ENCODE measurements at places on chromosomes 6 and 20.

DNA sequence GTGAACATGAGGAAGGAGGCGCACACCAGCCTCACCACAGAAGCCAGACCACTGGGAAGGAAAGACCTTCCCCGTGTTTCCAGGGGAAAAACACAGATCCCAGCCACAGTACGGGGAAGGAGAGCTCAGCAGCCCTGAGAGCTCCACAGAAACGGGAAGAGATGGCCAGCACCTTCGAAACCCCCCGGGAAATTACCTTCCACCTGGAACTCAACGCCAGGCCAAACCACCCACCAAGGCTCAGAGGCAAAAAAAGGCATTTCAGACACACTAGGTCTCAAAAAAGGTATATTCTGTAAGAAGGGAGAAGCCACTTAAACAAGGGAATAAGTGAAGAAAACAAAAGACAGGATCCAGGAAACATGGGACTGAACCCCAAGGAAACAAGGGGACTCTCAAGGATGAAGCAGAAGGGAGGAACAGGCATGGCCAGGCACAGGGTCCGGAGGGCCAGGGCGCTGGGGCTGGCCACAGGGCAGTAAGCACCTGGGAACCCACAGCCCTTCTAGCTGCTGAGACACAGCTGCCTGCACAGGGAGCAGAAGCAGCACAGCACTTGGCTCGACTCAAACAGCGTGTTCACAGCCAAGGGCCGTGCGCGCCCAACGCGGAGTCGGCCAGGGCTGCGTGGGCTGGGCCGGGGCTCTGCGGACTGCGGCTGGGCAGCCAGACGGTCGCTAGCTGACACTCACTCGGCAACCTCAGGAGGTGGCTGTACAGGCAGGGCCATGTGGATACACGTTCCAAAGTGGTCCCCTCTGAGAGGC is 44.6 kb downstream of the TAF4 start:
- DNase-seq = no peak

GRCh38 chr6:165621940-165622339 is 41.1 kb downstream of the PDE10A start:
- DNase-seq = no peak

- no peak for DNase-seq
Measured at GRCh38 chr6:88599571-88599970, 363.8 kb downstream of the RNGTT start.

DNA sequence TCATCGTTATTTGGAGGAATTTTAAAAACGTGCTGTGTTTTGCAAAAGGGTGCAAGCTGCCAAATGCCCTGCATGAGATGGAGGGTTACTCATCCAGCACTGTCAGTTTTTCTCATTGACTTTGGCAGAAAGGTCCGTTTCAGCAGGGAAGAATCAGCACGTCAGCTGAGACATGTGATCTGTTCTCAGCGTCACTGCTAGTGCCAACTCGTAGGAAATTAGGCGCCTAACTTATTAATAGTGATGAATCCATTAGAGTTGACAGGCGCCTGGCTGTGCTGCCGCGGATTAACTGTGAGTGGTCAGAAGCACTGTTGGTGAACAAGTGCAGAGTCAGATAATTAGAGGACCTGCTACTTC is 175.5 kb upstream of the FOXQ1 start:
- DNase-seq = no peak

DNA sequence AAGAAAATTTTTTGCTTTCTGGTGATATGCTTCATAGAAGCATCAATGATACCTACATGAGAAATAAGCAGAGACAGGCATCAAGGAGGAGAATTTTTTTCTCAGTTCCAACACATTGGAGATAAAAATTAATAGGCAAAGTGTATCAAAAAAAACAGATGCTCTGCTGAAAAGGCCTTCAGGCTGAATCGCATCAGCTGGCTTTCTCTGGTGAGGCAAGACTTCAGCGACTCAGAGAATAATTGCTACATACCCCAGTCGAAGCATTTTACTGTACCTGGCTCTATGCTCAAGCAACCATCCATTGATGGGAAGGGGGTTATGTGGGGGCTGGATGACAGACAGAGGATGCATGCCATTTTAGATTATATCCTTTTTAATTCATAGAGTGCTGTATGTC is 415.1 kb downstream of the TFAP2A start:
- no peak for DNase-seq

GRCh38 chr6:5359417-5359816 is 98.1 kb downstream of the FARS2 start:
- DNase-seq = no peak

GRCh38 chr6:158943380-158944032 is 56.5 kb downstream of the RSPH3 start:
- no peak for DNase-seq

DNA sequence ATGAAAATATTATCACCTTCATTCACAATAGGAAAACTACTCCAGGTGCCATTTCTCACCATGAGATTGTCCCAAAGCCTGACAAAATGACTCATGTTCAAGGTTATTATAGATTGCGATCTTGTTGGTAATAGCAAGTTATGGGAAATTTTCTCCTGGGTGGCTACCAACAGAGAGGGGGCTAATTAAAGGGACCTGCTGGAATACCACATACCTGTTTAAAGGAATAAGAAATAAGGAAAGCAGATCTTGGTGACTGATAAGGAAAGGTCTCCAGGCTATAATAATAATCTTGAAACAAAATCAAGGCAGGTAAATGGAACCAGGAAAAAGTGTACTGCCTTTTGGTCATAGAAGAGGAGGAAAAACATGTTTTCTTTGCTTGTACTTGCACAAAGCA is 1.4 kb downstream of the SLC52A3 start:
- no peak for DNase-seq

DNA sequence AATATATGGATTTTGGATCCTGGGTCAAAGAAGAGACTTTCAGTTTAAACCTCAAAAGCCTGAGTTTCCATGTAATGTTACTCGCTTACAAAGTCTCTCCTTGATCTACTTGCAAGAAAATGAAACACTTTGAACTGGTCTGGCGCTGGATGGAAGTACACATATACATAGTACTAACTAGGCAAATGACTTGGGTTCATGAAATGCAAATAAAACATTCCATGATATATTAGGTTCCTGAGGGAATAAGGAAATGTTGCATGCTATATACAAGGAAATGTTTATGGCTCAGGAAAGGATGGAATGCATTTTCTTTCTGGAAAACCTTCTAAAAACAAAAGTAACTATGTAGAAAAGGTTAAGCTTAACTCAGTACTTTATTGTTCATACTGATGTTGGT is 11.4 kb upstream of the TXLNB start:
- no peak for DNase-seq

GRCh38 chr6:165117121-165117520 is 192.3 kb downstream of the C6orf118 start:
- no peak for DNase-seq

GRCh38 chr20:9458138-9458796 is 56.1 kb upstream of the LAMP5 start:
- DNase-seq = no peak

GRCh38 chr6:41503827-41504465 is 42.2 kb upstream of the FOXP4 start:
- no peak for DNase-seq

DNA sequence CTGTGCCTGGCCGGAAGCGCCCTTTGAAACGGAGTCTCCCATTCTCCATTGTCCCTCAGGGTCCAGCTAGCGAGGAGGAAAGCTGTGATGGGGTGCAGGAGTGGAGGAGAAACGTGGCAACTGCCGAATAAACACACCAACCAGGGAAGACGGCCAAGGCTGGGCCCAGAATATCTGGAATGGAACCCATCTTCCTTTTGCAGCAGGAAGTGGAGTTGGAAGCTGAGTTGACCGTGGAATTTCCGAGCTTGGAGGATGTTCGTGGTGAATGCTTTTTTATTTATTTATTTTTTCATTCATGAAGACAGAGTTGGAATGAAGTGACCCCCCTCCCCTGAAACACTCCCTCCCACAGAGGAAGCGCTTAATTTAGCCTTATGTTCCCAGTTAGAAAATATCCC is 105.6 kb upstream of the RNF24 start:
- DNase-seq = no peak

GRCh38 chr20:34363465-34364222 is 571 bp downstream of the ITCH start:
- no peak for DNase-seq

DNA sequence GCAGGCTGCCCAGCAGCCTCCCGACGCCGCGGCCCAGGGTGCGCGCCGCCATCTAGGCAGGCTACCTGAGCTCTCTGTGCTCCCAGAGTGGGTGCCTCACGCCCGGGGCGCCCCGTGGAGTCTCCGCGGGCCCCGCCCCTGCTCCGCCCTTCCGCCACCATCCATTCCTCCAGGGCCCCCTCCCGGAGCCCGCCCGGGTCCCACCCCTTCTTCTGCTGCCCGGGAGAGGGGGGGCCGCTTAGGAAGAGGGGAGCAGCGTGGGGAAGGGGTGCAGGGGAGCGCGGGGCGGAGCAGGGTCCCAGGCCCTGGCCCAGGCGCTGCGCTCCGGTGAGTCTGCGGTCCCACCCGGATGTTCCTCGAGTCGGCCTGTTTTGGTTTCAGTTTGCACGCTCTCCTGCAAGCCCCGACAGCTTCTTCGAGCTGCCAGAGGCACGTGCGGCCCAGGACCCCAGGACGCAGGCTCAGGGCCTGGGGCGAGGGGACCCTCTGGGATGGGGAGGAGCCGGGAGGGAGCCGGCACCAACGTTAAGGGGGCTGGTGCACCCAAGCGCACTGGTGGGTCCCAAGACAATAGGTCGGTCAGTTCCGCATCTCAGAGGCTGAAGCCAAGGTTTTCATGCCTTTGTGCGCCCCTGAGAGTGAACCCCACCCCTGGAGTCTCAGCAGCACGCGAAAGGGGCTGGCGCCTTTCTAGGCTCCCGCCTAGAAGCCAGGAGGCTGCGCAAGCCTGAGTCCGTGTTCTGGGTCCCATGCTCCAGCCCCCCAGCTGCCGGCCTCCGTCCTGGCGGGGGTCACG is at the start of gene ACSS1:
Gene ACSS1 (minus strand): TSS at position 89 of the 796 bp plus-strand sequence. CDS start 37 bp downstream, at position 52.
- peak; percentile 44 for DNase-seq

DNA sequence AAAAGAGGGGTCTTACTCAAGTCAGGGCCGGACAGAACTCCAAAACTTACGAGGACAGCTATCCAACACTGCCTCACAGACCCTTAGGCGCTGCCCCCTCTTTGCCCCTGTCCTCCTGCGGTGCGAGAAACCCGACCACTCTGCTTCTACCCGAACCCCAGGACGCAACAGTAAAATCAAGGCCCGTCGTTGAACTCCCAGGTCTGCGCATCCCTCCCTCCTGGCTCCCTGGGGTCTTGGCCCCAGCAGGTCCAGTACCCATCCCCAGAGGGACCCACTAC is 6.4 kb downstream of the OLIG3 start:
- no peak for DNase-seq

DNA sequence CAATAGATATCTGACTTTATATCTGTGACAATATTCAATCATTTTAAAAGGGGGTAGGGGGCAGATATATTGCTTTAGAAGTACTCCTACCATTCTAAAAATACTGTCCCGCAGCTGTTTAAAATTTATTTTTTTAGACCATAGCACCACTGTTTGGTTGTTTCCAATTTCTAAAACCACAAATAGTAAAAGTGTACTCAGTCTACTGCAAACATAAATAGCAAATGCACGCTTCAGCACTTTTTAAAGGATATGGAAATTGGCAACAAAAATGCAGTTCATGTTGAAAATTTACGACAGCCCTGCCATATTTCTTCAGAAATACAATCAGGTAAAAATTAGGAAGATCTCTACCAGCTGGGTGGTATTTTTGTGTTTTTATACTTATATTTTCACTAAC is 132.0 kb upstream of the RUNX2 start:
- DNase-seq = no peak

- no peak for DNase-seq
Measured at GRCh38 chr6:128097009-128097408, 196.2 kb upstream of the THEMIS start.

DNA sequence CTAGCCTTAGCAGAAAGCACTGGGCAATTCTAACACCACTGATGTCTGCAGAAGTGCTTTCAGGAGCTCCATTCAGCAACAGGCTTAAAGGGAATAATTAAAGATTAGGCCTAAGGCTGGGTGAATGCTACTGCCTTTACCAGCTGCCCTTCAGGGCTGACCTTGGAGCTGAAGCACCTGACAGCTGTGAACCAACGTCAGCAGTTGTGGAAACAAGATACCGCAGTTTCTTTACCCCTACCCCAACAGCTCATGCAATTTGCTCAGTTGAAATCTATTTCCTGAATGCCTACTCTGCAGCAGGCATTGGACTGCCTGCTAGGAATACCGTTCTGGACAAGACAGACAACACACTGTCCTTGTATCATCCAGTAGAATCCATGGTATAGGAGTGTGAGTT is 51.5 kb upstream of the ADTRP start:
- no peak for DNase-seq

GRCh38 chr6:30073489-30074235 is 1.9 kb downstream of the RNF39 start:
- no peak for DNase-seq

- DNase-seq = no peak
Measured at GRCh38 chr6:15775741-15776140, 112.9 kb upstream of the DTNBP1 start.

- DNase-seq = no peak
Measured at GRCh38 chr6:119129148-119129967, 50.9 kb upstream of the FAM184A start.

DNA sequence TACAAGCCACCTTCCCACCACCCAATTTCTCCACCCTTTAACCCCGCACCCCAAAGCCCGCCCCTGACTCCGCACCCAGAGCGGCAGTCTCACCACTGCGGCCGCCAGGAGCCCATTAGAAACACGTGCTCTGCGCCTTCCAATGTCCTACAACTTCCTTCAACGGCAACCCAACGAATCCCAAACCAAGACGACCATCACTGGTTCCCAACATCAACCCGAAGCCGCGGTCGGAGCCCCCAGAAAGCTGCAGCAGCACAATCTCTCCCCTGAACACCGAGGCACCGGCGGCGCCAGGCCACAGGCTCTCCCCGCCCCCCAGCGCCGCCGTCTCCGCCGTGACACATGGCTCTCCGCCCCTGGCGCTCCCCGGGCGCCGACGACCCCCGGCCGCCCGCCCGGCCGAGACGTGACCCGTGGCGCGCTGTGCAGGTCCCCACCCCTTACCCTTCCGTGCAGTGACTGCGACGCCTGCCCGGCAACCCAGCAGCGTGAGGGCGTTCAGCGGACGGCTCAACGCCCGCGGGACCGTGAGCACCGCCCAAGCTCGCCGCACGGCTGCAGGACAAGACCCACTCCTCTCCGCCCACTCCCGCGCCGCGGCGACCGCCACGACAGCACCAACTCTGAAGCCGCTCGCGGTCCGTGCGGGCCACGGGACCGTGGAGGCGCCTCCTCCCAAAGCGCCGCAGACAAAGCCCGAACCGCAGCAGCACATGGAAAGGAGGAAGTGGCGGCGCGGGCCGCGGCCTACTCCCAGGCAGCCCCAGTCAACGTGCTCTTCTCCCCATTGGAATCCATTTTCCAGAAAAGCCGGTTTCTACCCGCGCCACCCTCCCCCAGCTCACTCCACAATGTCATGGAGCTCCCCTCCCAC is 551 bp downstream of the SYNCRIP start:
- peak; percentile 28 for DNase-seq

GRCh38 chr6:35445691-35446090 is 6.4 kb upstream of the FANCE start:
- DNase-seq = no peak

- no peak for DNase-seq
Measured at GRCh38 chr20:15236812-15237211, 899.4 kb upstream of the FLRT3 start.

Data from activated CD8-positive, alpha-beta memory T cell treated with anti-CD3 and anti-CD28 coated beads for 4 hours (primary cell).